ENCODE measurements at places on chromosomes 2 and 18.

DNA sequence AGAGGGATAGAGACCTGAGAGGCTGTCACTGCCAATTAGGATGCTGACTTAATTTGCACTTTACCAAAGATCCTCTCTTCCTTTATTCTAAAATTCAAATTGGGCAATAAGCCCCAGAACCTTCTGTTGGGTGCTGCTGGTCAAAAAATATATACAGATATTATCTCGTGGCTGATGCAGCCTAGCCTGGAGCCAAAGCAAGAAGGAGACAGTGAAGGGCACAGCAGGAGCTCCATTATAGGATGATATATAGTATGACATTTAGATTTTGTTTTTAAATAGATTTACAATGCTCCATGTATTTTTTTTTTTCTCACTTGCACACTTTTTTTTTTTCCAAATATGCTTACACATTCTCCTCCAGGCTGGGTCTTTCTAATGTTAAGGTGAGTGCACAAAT lies 579.3 kb downstream of the PIK3C3 start:
- DNase-seq: no peak

GRCh38 chr2:198930170-198930569 lies 527.6 kb downstream of the SATB2 start:
- no peak for DNase-seq

- DNase-seq: no peak
These were observed 18.5 kb upstream of the POLI start for GRCh38 chr18:54250846-54251261.

DNA sequence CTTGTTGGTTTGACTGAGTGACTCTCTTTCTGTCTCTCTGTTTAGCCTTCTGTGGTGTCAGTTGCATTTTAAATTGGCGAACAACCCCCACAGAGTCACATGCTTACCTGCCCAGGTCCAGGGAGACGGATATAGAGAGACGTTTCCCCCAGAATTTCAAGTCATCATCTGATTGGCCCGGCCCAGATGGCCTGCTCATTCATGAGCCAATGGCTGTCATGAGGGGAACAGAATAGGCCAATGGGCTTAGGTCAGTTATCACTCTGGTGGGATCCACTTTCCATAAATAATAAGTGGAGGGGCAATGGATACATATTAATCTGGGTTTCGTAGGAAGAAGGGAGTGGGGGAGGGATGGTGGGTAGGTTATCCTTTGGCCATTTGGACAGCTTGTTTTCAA lies 150.0 kb upstream of the SPRED2 start:
- no peak for DNase-seq

DNA sequence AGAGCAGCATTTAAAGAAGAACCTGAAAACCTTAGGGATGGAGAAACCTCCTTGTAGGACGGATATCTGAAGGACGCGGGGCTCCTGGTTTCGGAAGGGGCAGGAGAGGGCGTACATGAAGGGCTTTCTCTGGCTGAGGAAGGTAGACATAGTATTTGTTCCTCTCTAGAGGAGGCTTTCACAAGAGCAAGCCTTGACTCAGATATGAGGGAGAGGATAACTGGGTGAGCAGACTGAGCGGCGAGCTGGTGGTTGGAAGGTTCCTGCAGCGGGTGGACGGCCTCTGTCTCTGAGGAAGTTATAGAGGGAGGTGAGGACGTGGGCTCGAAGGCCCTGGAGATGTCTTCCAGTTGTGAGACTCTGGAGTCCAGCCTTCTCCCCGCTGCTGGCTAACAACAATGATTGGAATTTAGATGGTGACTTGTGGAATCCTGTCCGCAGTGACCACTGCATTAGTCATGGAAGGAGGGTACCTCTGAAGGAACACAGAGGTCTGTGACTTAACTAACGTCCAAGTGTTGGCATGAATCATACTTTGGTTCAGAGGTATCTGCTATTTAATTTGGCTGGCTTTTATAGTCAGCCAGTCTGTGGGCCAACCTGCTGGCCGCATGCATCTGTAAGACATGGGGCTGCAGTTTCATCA lies 80.9 kb downstream of the ASAP2 start:
- no peak for DNase-seq

- no peak for DNase-seq
These were observed 2.4 kb downstream of the RNPEPL1 start for GRCh38 chr2:240570531-240571313.

- DNase-seq: no peak
These were observed 158.4 kb downstream of the ATP9B start for GRCh38 chr18:79227621-79228020.

- DNase-seq: no peak
These were observed 63.2 kb downstream of the ITGB1BP1 start for GRCh38 chr2:9360110-9360509.

Measured in T-helper 22 cell (primary cell).